ENCODE measurements at places on chromosomes 2 and 18.
A peak's percentile ranks its signal among the peaks of the same experiment; 100 is the strongest.

GRCh38 chr2:105610576-105611332, 134.0 kb upstream of the NCK2 start:
- DNase-seq, result no peak

DNA sequence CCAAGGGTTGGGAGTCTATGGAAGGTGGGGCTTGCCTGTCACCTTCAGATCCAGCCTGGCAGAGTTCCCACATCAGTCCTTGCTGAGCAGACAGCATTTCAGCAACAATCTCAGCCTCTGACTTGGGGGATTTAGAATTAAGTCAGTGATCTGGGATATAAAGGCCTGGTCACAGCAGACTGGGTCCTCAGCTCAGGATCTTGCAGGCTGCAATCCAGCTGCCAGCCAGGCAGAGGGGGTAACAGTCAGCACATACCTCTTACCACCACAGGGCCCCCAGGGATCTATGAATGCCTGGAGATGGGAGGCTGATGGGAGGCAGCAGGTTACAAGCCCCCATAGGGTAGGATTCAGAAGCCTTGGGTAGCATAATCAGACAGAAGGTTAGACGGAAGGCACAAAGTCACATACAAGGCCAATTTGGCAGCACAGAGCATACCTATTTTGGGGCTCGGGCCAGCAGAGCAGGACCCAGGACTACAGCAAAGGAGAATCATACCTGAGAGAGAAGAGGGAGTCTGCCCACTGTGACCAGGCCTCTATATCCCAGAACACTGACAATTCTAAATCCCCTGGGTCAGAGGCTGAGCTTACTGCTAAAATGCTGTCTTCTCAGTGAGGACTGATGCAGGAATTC, 163.5 kb downstream of the MTCL1 start:
- no peak for DNase-seq

DNA sequence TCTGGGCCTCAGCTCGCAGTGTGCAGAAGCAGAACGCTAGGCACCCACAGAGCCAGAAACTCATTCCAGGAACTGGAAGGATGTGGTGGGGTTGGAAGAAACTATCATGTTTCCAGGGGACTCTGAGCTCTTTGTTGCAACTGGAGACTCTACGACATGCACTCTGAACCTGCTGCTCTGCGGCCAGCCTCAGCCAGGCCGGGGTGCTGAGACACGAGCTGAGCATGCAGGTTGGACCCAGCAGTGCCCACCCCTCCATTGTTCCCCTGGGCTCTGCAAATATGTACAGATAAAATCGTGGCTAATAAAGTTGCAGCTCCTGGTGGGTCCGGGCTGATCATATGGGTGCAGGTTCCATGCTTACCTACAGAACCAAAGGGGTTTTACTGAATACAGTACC, 37.6 kb upstream of the ARL4C start:
- DNase-seq, result no peak

DNA sequence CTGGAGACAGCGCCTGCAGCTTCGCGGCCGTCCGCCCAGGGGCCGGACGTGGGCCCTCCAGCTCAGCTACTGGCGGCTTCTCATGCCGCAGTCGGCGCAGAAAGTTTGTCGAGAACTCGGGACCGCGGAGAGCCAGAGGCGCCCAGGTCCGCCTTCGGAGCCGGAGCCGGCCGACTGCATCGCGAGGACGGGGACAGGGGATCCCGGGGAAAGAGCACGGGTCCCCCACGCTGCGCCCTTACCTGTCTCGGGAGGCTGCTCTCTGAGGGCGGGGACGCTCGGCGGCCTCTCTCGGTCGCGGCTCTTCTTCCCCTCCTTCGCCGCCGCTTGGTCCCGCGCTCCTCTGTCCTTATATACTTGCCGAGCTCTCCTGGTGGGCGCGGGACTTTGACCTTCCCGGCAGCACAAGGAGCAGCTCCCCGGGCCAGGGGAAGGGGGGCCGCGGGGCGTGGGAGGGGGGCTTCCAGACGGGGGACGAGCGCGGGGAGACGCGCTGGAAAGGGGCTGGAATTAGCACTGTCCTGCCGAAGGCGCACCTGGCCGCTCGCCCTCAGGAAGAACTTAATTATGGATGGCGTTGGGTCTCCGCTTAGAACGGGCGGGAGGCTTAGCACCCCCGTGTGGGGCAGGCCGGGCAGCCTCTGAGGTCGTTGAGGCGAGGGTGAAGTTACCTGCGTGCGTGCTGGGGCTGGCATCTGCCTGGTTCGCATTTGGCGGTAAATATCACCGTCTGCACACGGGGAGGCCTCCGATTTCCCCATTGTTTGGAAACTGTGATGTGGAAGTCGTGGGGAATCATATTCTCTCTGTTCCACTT, at the start of gene POMC:
POMC (minus strand) TSS at position 325 of the 817 bp plus-strand sequence. CDS start 3,808 bp downstream, outside the sequence.
- DNase-seq, result peak; percentile 57

DNA sequence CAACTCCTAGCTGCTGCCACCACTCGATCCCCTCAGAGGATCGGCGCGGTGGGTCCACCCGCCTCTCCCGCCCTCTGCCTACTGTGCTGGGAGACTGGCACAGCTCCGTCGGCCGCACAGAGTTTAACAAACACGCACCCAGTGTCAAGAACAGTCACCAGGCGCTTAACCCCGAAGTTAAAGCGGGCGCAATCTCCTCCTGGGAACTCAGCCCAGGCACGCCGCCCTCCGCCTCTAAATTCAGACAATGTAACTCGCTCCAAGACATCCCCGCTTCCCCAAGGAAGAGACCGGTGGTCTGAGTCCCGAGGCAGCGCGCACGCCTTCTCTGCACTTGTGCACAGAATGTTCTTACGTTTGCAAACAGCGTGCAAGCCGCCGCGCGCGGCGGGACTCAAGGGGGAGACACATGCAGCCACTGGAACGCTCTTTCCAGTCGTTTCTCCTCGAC, 533 bp downstream of the CXCR4 start:
- peak; percentile 43 for DNase-seq

- DNase-seq, result no peak
Observed at GRCh38 chr2:186572705-186573104, 17.2 kb upstream of the ITGAV start.

GRCh38 chr2:172640389-172640788, 84.5 kb downstream of the PDK1 start:
- no peak for DNase-seq

DNA sequence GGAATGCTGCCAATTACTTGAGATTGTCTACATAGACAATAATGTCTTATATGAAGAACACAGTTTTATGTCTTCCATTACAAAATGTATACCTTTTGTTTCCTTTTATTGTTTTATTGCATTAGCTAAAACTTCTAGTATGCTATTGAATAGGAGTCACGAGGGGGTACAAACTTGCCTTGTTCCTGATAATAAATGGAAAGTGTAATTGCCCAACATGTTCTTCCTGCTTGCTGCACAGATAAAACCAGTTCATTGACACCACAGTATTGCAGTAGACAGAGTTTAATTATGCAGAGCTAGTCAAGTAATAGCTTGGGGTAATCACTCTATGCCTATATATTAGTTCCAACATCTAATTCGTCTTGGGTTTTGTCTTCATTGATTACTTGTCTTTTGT, 1276.2 kb upstream of the NRXN1 start:
- DNase-seq, result no peak

DNA sequence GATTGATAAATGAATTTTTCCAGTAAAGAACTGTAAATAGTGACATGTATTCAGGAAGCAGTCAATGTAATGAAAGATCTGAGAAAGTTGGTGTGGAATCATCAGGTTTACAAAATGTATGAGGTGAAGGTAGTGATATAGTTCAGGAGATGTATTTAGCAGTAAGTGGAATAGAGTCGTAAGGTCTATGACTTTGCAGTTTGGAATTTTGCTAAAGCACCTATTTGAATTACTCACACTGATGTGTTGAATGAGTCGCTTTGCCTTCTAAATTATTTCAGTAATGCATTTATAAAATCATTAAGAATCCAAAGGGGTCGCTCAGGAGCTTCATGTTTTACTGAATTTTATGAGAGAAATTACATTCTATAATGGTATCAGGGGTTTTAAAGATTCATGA, 713.7 kb downstream of the DSC3 start:
- no peak for DNase-seq

DNA sequence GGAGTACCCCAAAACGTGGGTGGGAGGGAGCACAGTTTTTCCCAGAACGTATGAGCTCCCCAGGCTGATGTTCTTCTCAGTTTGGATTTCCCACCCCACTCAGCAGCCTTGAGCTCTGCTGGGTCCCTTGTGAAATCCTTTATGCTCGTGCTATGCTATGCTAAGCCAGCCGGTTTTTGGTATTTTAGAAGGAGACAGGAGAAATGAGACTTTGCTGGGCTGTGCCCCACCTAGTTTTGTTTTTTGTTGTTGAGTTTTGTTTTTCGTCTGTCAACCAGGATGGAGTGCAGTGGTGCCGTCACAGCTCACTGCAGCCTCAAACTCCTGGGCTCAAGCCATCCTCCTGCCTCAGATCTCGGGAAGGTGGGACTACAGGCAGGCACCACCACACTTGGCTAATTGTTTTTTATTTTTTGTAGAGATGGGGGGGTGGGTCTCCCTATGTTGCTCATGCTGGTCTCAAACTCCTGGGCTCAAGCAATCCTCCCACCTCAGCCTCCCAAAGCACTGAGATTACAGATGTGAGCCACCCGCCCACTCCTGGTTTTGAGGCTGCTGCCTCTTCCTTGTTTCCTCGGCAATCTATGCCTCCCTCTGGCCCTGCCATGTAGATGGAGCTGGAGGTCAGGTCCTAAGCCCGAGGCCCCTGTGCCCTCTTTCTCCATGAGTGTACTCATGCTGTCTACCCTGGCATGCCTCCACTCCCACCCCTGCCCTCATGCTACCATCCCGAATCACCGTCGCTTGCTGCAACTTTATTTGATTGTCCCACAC, 17.5 kb upstream of the MGAT4A start:
- DNase-seq, result no peak

GRCh38 chr2:170680172-170680941, 34.8 kb upstream of the SP5 start:
- no peak for DNase-seq

DNA sequence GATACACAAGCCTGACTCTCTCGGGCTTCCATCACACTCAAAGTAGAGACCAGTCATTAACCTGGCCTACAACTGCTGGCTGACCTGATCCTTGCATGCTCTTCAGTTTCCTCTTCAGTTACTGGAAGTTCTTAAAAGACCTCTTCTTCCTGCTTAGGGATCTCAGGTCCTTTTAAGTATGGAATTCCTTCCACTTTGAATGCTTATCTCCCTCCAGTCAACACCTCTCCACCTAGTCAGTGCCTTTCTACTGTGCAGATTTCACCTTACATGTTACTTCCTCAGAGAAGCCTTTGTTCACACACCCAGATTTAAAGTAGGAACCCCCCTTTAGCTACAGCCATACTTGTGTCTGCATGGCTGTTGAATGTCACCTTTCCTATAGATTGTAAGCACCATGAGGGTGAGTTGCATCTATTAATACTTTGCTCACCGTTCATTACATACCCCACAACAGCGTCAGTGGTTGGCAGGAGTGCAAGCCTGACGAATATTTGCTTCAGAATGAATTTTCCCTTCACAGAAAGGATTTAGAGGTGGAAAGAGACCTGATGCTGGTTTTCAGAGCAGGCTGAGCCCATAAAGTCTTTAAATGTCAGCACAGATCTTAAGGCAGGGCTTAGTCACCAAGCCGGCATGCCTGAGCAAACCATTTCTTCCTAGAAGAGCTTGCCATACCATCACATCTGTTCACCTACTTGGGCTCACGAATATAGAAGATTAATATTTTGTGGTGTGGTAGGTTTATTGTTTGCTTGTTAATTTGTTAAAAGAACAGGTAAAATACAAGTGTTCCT, 90.1 kb downstream of the ACVR1 start:
- DNase-seq, result no peak

GRCh38 chr18:68925268-68925667, 127.4 kb downstream of the CCDC102B start:
- no peak for DNase-seq

DNA sequence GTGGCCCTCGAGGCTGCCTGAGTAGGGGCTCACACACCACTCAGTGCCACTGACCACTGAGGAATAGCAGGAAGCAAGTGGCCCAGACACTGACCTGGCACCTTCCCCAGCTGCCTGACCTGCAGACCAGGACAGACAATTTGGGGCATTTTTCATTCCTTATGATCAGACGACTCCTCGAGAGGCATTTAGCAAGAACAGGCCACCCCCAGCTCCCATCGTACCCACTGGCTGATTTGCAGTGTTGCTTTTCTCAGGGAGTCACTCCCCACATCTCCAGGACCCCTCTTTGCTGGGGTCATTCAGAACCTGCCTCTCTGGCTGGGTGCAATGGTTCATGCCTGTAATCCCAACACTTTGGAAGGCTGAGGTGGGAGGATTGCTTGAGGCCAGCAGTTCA, 185.7 kb downstream of the HAUS1 start:
- DNase-seq, result no peak

DNA sequence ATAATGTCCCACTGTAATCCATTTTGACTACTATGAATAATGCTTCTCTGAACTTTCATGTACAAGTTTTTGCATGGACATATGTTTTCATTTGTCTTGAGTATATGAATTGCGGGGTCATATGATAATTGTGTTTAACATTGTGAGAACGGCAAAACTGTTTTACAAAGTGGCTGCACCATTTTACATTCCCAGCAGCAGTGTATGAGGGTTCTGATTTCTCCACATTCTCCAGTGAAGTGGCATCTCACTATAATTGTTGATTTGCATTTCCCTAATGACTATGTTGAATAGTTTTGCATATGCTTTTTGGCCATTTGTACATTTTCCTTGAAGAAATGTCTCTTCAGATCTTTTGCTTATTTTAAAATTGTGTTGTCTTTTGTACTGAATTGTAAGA, 20.1 kb downstream of the NCOA1 start:
- DNase-seq, result no peak

- DNase-seq, result no peak
Observed at GRCh38 chr2:127320586-127321275, 26.8 kb upstream of the ERCC3 start.

DNA sequence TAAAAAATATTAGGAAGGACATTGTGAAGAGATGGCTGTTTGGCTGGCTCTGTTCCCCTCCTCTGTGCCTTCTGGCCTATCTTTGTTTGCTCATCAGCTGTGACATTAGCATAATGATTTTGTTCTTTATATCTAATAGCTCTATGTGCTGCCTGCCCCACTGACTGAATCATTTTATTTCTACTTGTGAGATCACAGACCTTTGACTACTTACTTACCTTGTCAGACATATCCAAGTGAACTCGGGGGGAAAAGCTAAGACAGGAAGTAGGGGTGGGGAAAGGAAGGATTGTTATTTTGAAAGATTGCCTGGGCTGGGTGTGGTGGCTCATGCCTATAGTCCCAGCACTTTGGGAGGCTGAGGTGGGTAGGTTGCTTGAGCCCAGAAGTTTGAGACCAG, 104.2 kb downstream of the ASAP2 start:
- DNase-seq, result no peak

DNA sequence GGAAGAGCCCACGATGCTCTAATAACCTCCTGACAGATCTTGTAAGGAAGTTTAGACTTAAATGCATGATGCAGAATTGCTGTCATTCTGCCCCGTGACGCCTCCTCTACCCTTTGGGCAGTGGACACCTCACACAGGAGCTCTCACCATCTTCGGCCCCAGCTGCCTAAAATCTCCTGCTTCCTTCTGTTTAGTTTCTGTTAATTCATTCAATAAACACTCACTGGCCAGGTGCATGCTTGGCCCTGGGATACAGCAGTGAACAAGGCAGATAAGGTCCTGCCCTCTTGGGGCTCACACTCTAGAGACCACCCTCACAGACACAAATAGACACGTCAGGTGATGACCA, 81.1 kb downstream of the SEPTIN10 start:
- no peak for DNase-seq
